Thoracic aorta (tissue), 2 donors: ENCODE measurements at places on chromosomes 16 and 17. TPM values are rescaled to one million over a fixed set of nuclear protein-coding genes. Genes with fewer than 3 reads are reported as not detected.

PIK3R5 gene
- total RNA-seq: 42.9 TPM

- DNase-seq: no peak
Observed at GRCh38 chr16:65936096-65936495, 430.4 kb upstream of the CDH5 start.

DNA sequence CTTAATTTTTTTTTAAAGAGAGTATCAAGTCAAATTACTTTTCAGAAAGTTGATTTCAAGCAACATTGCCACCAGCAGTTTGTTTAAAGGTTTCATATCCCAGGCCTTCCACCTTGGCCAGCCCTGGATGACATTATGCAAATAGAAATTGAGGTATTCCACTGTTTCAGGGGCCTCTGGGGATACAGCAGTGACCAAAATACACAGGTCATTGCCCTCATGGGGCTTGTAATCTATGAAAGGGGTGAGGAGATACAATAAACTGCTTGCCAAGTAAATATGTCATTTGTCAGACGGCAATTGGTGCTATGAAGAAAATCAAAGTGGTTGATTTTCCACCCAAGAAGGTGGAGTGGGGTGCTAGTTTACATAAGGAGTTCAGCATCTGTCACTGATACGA is 37.8 kb upstream of the TMC5 start:
- DNase-seq: no peak

GRCh38 chr17:61475726-61476125 is 23.5 kb downstream of the TBX4 start:
- DNase-seq: no peak

DNA sequence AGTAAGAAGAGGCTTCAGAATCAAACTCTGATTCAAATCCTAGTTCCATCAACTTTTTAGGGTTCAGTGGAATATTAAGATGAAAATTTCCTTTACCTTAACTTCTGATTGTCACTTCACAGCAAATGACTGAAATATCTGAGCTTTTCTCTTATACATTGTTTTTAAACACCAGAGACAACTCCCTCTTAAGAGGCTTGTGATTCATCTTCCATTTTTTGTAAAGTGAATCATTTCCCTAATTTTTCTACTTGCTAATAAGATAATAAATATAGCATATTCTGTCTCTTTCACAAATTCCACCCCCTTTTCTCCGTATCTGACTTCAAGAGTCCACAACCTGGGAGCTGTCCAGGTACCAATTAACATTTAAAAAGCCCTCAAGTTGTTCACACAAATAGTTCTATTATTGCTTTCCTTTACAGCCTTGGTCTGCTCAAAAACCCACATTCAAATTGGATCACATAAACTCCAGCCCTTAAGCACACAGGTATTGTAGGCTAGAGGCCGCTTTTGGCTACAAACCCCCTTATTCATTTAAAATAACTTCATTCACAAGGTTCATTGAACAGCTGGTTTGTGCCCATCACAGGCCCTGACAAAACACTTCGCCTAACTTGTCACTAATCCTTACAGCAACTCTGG is 14.1 kb upstream of the UTP6 start:
- DNase-seq: no peak

GRCh38 chr17:50207792-50208567 is 6.5 kb upstream of the COL1A1 start:
- no peak for DNase-seq
